PC-3 (cell line): ENCODE measurements at places on chromosomes 3 and 15.

- no peaks in the 10 kb centered on the region for H3K27me3 ChIP-seq
- H3K4me1 ChIP-seq = peaks cover 34% of the 10 kb centered on the region
- H3K36me3 ChIP-seq = no peaks in the 10 kb centered on the region
- H3K4me3 ChIP-seq = peak overlapping the region; percentile 58
Observed at GRCh38 chr3:27681249-27681748, 40.8 kb downstream of the EOMES start.

GRCh38 chr15:66251065-66251789, 2.3 kb downstream of the MEGF11 start:
- H3K27me3 ChIP-seq = peaks cover 16% of the 10 kb centered on the region; the same call in 1 of the 2 replicates
- no peak for DNase-seq
- H3K36me3 ChIP-seq = no peaks in the 10 kb centered on the region
- no peak overlapping the region for H3K4me3 ChIP-seq
- H3K27ac ChIP-seq = no peak overlapping the region

DNA sequence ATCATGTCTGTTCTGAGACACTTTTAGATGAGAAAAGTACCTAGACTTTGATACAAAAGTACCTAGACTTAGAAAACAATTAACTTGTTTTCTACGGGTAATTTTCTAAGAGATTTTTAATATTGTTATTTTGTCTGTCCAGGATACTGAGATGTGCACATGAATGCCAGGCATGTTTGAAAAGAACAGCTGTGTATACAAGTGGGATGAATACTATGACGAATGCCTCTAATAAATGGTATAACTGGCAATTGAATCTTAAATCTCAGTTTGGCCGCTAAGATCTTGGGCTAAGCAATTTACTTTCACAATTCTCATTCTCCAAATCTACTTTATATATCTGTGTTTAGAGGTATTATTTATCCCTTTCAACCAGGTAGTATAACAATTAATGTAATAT, 207.4 kb downstream of the CBLB start:
- H3K27ac ChIP-seq = no peak overlapping the region
- no peaks in the 10 kb centered on the region for H3K36me3 ChIP-seq
- no peak for DNase-seq
- H3K4me1 ChIP-seq = no peaks in the 10 kb centered on the region
- no peak overlapping the region for H3K4me3 ChIP-seq

DNA sequence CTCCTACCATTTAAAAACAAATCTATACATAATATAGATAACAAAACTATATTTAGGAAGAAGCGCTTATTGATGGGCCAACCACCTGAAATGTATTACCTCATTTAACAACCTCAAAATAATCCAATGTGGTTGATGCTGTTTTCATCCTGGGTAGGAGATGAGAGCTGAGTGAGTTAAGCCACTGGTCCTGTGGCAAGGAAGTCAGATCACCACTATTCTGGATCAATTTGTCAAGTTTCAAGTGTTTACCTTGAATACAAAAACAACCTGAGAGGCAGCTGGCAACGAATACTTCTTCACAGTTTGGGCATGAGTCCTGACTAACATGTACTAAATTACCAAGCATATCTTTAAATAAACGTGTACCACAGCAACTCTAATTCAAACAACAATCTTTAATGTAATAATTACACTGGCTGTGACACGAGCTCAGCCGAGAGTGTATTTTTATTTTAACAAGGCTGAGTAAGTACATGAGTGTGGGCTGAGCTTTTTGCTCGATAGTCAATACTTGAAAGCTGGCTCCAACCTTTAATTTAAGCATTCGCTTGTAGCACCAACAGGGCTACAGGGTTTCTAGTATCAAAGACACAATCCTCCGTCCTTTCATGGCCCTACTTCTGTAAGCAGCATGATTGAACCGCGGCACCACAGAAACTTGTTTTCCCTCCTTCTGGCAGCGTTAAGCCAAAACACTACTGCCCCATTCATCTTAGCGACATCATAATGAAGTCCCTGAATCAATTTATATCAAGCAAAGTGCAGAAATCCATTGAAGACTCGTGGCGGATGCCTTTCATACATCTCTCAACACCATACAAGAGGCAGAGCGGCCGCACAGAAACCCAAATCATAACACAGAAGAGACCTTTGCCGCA, 93.8 kb upstream of the ICE2 start:
- no peak for DNase-seq
- peaks cover 3% of the 10 kb centered on the region; the same call in 1 of the 2 replicates for H3K4me1 ChIP-seq
- H3K27me3 ChIP-seq = peaks cover 69% of the 10 kb centered on the region
- H3K36me3 ChIP-seq = no peaks in the 10 kb centered on the region
- no peak overlapping the region for H3K4me3 ChIP-seq

DNA sequence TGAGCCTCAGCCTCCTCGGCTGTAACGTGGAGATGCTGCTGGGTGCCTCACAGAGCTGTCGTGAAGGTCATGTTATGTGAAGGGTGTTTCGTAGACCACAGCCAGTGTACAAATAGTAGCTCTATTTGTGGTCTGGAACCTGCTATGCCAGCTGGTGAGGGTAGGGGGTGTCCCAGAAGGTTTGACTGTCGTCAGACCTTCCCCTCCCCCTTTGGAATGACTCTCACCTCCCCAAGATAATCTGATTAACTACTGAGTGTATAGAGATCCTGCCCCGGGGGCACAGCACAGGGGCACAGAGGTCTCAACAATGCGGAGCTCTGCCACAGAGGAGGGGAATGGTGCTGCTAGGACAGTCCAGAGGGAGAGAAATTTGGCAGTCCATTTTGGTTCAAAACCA, 20.5 kb downstream of the FGD5 start:
- no peak for DNase-seq
- H3K4me1 ChIP-seq = no peaks in the 10 kb centered on the region
- no peaks in the 10 kb centered on the region for H3K36me3 ChIP-seq
- H3K27ac ChIP-seq = no peak overlapping the region

- peaks cover 28% of the 10 kb centered on the region for H3K4me1 ChIP-seq
- H3K4me3 ChIP-seq = no peak overlapping the region
- no peaks in the 10 kb centered on the region for H3K36me3 ChIP-seq
- no peak overlapping the region for H3K27ac ChIP-seq
- no peaks in the 10 kb centered on the region for H3K27me3 ChIP-seq
Observed at GRCh38 chr3:37992271-37993066, 1.9 kb downstream of the VILL start.

DNA sequence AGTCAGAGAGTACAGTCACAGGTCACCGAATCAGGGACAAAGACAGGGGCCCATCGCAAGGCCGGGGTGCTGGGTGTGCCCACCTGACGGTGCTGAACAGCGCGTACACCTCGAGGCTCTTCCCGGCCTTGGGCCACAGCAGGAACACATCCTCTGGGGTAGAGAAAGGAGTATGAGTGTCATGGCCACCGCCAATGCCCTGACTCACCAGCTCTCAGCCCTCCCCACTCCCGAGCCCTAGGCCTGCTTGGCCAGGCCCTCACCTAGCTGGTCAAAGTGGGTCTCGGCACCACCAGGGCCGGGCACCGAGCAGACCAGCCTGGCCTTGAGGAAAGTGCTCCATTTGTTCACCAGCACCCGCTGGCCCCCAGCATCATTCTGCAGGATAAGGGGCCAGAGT, 4.2 kb downstream of the SEMA3G start:
- no peaks in the 10 kb centered on the region for H3K27me3 ChIP-seq
- H3K4me1 ChIP-seq = peaks cover 11% of the 10 kb centered on the region
- no peak for DNase-seq
- no peak overlapping the region for H3K27ac ChIP-seq
- H3K36me3 ChIP-seq = no peaks in the 10 kb centered on the region

DNA sequence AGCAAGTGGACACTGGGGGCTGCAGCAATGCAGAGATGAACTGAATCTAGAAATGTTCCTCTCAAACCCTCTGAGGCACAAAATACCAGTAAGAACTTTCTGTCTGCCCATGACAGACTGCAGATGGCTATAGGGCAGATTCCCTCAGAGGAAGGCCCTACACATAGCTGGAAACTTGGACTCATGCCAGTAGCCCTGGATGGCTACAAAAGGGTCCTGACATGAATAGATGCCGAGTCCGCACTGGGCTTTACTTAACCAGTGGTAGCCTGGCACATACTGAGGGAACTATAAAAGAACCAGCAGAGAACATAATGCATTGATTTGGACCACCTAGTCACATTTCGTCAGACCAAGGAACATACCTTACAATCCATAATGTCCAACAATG, 66.7 kb downstream of the C3orf80 start:
- H3K27me3 ChIP-seq = no peaks in the 10 kb centered on the region
- no peak for DNase-seq
- H3K4me1 ChIP-seq = no peaks in the 10 kb centered on the region
- H3K27ac ChIP-seq = no peak overlapping the region
- no peak overlapping the region for H3K4me3 ChIP-seq
- H3K36me3 ChIP-seq = no peaks in the 10 kb centered on the region

- no peak overlapping the region for H3K4me3 ChIP-seq
- peaks cover 26% of the 10 kb centered on the region for H3K27me3 ChIP-seq
- H3K4me1 ChIP-seq = peaks cover 12% of the 10 kb centered on the region
- H3K36me3 ChIP-seq = no peaks in the 10 kb centered on the region
- no peak for DNase-seq
Observed at GRCh38 chr15:91886878-91887277, 33.4 kb downstream of the SLCO3A1 start.

DNA sequence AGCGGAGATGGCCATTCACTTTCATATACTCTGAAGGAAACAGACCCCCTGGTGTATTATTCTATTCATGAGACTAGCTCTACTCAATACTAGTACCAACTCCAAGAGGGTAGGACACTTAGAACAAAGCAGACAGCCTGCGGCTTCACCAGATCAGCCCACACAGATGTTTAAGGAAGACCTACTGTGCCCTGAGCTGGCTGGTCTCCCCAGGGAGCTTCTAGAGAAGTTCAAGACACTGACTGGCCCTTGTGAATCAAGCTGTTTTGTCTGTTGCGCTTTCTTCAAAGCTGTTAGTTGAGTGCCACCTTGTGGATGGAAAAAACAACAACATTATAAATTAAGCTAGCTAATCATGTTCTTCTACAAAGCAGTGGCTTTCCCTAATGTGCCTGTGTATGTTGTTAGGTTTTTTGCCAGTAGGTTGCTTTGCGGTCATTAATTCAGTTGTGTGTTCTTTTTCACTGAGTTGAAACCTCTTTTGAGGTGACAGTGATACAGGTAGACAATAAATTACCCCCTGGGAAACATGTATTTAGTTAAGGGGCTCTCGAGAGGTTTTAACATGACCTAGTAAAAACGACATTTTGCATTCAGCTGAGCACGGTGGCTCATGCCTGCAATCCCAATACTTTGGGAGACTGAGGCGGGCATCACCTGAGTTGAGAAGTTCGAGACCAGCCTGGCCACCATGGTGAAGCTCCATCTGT, 64.2 kb upstream of the MYZAP start:
- no peaks in the 10 kb centered on the region for H3K27me3 ChIP-seq
- no peak overlapping the region for H3K4me3 ChIP-seq
- no peaks in the 10 kb centered on the region for H3K36me3 ChIP-seq
- peaks cover 19% of the 10 kb centered on the region for H3K4me1 ChIP-seq

DNA sequence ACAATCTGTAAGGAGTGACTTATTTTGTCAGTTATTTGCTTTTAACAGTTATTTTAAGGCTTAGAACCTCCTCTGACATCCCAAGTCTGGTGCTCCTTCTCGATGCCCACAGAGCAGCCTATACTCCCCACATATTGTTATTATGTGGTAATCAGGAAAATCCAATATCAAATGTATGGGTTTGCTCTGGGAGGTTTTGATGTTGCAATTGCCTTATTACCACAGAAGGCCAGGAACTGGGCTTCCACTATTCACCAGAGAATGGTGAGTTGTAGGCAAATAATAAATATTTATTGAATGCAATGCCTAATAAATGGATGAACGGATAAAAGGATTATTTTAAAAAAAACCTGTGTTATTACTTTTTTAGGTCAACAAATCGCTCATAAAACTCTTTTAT, 12.2 kb downstream of the NEK10 start:
- H3K4me1 ChIP-seq = peaks cover 13% of the 10 kb centered on the region
- H3K36me3 ChIP-seq = no peaks in the 10 kb centered on the region
- DNase-seq = no peak
- H3K4me3 ChIP-seq = no peak overlapping the region

GRCh38 chr3:13687517-13687943, 138.6 kb downstream of the FBLN2 start:
- no peak for DNase-seq
- no peaks in the 10 kb centered on the region for H3K4me1 ChIP-seq
- H3K27me3 ChIP-seq = peaks cover 42% of the 10 kb centered on the region
- H3K4me3 ChIP-seq = no peak overlapping the region
- no peaks in the 10 kb centered on the region for H3K36me3 ChIP-seq

DNA sequence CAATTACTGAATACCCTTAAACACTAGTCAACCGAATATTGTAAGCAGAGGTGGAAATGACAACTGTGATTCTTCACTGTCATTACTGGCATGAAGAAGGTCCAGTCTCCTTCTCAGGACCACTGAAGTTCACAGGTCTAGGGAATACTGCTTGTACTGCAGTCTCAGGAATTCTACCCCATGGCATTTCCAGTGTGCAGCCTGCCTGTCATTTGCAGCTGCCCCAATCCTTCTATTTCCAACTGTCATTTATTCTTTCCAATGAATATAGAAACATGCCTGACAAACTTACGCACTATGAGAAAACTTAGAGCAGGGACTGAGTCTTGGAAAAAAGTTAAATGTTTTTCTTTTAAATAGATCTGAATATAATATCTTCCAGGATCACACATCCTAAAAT, 308.0 kb upstream of the THBS1 start:
- H3K4me1 ChIP-seq = peaks cover 54% of the 10 kb centered on the region
- peak overlapping the region; percentile 97 for H3K27ac ChIP-seq
- peak overlapping the region; percentile 57 for H3K4me3 ChIP-seq
- no peak for DNase-seq
- no peaks in the 10 kb centered on the region for H3K27me3 ChIP-seq

GRCh38 chr15:64845831-64846595, 4.3 kb downstream of the PLEKHO2 start:
- H3K27ac ChIP-seq = no peak overlapping the region
- no peaks in the 10 kb centered on the region for H3K27me3 ChIP-seq
- H3K4me1 ChIP-seq = peaks cover 11% of the 10 kb centered on the region; the same call in 1 of the 2 replicates
- no peaks in the 10 kb centered on the region for H3K36me3 ChIP-seq

- no peak for DNase-seq
- H3K4me3 ChIP-seq = no peak overlapping the region
- H3K27ac ChIP-seq = no peak overlapping the region
- peaks cover 12% of the 10 kb centered on the region; the same call in 1 of the 2 replicates for H3K36me3 ChIP-seq
- peaks cover 15% of the 10 kb centered on the region for H3K4me1 ChIP-seq
Observed at GRCh38 chr3:49122886-49123545, 2.4 kb upstream of the USP19 start.

DNA sequence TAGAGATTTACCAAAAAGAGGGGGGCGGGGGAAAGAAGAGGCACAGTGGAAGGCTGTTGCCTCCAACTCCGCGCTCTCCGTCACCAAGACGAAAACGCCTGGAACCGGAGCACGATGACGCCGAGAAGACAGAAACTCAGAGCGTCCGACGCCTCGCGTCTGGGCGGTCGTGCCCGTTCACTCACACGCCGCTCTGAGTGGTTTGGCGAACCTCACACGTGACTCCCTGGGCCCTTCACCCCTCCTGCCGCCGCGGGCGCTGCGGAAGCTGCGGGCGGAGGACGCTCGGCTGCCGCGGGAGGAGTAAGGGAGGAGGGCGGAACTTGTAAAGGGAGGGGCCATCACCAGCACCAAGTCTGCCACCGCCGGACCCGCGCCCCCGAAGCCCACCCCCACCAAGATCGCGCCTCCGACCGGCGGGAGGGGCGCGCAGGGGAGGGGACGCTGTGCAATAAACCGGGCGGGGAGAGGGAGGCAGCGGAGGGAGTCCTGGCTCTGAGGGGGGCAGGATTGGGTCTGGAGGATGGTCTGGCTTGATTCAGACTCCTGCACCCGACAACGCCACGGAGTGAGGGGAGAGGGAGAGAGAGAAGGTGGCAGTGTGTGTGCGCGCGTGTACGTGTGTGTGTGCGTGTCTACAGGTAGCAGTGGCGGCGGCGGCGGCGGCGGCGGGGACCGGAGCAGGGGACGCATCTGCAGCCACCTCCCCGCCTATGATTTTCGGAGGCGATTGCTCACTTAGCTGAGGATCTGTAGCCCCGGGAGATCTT, 1.9 kb upstream of the NLGN1 start:
- H3K27me3 ChIP-seq = peaks cover 74% of the 10 kb centered on the region
- H3K4me1 ChIP-seq = peaks cover 14% of the 10 kb centered on the region; the same call in 1 of the 2 replicates
- peak overlapping the region; percentile 19; the same call in 1 of the 2 replicates for H3K27ac ChIP-seq
